ENCODE measurements at places on chromosomes 5 and 9.

DNA sequence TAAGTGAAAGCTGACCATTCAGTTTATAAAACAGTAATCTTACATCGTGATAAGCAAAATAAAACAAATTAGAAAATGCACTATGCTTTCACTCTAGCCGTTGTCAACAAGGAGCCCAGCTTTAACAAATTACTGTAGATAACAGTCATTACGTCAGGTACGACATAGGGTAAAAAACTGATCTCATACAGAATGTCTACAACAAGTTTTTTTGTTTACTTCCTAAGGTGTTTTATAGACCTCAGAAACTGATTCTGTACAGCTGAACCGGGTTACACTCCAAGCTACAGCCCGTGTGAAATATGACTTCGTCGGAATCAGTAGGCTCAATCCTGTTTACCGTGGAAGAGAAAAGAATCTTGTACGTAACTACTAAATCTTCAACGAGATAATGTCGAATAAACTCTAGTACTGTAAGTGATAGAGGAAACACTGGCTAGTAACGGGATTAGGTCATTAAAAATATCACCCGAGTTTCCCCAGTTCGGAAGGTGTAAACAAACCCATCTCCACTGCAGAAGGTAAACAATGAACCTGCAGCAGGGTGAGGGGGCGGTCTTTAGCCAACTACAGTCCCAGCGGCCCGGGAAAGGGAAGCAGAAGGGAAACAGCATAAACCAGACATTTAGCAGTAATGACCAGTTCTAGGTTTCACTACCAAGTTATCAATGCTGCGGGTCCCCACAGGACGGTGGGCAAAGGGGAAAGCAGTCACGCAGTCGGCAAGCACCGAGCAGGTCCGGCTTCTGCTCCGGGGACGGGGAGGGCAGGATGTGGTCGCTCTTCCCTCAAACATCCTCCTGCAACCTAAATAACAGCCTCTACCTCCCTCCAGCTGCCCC is 1.1 kb downstream of the RICTOR start:
- peak; percentile 21 for ATAC-seq

DNA sequence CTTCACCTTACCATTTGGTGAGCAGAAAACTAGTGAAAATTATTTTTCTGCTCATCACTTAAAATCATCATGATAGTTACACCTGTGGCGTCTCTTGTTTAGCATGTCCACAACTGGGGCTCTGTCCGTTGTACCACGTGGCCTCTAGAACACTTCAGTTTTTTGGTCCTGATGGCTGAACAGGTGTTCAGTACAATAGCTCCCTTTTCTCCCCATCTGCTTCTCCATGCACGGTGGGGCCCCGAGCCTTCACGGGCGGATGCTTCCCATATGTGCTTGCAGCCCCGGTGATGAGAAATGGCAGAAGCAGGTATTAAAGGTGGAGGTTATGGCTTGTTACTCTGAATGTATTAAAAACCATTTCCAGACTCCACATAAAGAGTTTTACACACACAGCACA is 304.1 kb downstream of the CWC27 start:
- no peak for ATAC-seq

DNA sequence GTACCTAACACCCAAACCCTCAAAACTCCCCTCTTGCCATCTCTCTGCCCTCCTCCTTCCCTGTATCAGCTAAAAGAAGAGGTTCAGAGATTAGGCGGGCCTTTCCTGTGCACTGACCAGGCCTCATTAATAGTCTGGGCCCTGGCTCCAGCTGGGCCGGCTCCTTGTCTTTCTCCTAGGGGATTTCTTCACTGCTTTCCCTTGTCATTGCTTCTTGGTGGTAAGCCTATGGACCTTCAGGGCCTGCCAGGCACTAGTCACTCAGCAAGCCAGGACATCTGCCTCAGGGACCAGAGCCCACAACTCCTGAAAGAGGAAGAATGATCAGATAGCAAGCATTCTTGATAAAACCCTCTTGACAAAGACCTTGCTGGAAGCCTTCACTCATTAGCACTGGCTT is 50.9 kb downstream of the MRRF start:
- no peak for ATAC-seq

- peak; percentile 53 for ATAC-seq
Observed at GRCh38 chr9:100064872-100065581, 33.8 kb downstream of the ERP44 start.

GRCh38 chr9:77917800-77918199 is 113.8 kb downstream of the GNAQ start:
- ATAC-seq: no peak

- ATAC-seq: no peak
Observed at GRCh38 chr5:1346627-1347440, 1.9 kb upstream of the CLPTM1L start.

- no peak for ATAC-seq
Observed at GRCh38 chr5:113581388-113581787, 67.9 kb downstream of the YTHDC2 start.

DNA sequence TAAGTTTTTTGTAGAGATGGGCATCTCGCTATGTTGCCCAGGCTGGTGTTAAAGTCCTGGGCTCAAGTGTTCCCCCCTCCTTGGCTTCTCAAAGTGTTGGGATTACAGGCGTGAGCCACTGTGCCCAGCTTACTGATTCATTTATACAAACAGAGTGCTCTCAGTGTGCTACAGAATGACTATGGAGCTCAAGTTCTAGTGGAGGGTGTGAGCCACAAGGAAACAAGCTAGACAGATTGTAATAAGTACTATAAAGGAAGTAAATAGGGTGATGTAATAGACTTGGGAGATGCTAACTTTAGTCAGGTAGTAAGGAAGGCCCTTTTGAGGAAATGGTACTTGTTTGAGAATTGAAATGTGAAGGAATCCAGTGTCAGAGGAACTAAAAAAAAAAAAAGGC is 1.7 kb upstream of the TMEM267 start:
- ATAC-seq: no peak

DNA sequence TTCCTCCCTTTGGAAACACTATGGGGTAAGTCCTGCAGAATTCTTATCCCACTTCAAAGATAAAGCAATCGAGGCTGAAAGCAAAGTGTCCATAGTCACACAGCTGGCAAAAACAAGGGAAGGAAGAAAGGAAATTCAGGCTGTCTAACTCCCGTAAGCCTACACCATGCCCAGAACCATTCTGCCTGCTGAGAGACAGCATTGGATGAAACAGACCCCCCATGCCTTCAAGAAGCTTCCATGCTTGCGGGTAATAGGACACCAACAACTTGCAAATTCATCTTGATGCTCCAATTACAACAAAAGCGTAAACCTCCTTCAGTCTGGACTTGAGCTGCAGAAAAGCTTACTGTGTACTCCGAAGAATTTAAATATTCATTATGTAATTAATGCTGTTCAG is 181.1 kb upstream of the WWC1 start:
- ATAC-seq: no peak

DNA sequence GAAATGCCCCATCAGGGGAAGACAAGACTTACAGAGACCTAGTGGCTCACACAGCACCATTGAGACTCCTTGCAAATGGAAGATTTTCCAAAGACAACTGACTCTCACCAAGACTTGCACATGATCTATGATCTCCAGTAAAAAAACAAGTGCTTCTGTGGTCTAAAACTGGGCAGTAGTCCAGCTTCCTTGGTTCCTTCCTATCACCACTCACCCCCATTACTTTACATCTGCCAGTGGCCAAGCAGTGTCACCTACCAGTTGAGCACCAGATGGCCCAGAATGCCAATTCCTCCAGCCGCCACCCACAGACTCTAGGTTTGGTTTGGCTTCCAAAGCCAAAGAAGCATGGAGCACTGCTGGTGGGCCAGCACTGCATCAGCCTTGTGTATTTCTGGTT is 47.7 kb downstream of the SH3TC2 start:
- ATAC-seq: peak; percentile 16

DNA sequence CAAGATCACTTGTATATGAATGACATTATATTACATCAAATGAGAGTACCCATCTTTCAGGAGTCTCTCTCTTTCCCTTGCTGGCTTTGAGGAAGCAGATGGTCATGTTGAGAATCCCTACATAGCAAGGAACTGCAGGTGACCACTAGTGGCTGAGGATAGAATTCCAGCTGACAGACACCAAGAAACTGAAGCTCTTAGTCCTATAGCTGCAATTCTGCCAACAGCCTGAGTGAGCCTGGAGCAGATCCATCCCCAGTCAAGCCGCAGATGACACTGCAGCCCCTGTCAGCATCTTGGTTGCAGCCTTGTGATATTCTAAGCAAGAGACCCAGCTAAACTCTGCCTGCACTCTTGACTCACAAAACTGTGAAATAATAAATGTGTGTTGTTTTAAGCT is 531.5 kb downstream of the CSNK1G3 start:
- ATAC-seq: no peak

- no peak for ATAC-seq
Observed at GRCh38 chr5:55997742-55998351, 3.1 kb upstream of the IL6ST start.

DNA sequence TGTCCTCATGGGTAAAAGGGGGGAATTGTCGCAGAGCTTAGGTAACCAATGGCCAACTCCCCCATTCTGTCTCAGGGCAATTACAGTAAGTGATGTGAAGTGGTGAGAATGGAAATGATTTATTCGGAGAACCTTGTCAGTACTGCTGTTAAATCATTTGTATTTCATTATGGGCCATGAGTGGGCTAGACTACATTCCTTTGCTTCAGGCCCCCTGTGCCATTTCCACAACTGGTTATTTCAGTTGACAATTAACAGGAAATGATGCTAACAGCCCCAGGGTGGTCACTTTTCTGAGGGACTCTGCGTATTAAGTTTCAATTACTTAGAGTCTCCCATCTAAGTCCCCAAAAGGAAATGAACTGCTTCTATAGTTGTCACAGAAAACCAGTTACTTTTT is 653.7 kb downstream of the CCDC171 start:
- ATAC-seq: no peak

- no peak for ATAC-seq
Observed at GRCh38 chr5:172353846-172354245, 70.3 kb upstream of the UBTD2 start.

DNA sequence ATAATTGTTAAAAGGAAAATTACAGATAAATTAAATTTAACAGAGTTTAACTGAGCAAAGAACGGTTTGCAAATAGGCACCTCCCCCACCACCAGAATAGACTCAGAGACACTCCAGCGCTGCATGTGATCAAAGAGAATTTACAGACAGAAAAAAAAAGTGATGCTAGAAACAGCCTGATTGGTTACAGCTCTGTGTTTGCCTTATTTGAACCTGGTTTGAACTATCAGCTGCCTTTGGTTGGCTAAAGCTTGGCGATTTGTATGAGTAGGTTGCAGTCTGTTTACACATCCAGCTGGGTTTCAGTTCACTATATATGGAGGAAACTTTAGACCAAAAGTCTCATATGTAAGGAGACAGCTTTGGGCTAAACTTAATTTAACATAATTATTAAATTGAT is 249.1 kb downstream of the ENC1 start:
- ATAC-seq: no peak

DNA sequence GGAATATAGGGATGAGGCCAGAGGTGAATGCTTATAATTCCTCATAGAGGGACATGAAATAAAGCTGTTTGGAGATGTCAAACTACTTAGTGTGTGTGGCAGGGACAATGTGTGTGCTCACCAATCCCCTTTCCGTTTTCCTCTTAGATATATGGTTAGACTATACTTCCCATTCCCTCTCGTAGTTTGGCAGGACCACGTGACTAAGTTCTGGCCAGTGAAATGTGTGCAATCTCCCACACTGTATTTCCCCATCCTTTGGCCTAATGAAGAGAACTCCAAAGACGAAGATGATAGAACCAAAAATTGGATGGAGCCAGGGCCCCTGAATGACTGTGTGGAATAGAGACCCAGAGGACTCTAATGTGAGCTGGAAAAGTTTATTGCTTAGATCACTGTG is 233.4 kb upstream of the KLF4 start:
- no peak for ATAC-seq

DNA sequence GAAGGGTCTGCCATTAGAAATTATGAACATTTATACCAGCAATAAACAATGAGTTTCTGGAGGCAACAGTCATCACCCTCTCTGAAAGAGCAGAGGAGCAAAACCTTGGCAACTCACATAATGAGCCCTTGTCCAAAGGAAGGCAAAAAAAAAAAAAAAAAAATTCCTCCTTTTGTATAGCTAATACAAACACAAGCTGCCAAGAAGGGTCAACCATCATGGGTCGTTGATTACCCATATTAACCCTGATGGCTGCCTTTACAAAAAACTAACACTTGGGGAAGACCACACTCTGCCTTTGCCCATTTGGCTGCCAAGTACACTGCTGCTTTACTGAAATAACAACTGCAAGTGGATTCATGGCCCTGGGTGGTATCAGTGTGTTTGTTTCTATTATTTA is 272.7 kb downstream of the ADAMTSL1 start:
- ATAC-seq: no peak

DNA sequence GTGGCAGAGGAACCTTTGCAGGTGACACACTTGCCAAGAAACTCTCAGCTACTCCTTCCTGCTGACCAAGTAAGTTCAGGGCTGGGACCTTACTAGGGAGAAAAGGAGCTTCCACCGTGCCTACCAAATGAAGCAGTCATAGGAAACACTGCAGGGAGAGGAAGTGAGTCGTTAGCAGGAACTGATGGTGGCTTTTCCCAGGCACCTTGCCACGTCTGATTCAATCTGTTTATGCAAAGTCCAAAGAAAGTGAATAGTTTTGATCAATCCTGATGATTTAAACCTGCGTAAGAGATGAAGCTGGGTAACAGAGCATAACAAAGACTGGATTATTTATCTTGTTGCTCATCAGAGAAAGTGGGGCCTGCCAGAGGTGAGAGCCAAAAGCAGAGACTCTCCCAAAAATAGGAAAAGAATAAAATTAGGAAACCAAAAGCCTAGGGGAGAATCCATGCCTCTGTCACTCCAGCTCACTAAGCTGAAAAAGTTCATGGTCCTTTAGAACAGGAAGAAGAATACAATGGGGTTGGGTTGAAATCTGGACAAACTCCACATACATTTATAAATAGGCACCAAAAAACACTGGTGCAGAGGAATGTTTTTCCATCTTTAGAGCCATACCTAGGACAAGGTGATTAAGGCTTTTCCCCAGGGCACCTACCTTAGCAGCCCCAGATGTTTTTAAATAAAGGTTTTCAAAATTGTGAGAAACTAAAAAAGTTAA is 9.3 kb upstream of the PFDN1 start:
- ATAC-seq: peak; percentile 75

Data from SK-N-SH treated with all-trans-retinoic acid at 6 μM for 48 hours (cell line).